GM23338 (cell line): ENCODE measurements at places on chromosomes 6 and 20. TPM values are rescaled to one million over a fixed set of nuclear protein-coding genes. Genes with fewer than 3 reads are reported as not detected.

CCN6 gene
- total RNA-seq, result not detected in 2 replicates

SNAI1 gene
- total RNA-seq, result 2.9 and 4.2 TPM in 2 replicates

NKAIN4 gene
- 12.6 and 16.0 TPM in 2 replicates for total RNA-seq

DNA sequence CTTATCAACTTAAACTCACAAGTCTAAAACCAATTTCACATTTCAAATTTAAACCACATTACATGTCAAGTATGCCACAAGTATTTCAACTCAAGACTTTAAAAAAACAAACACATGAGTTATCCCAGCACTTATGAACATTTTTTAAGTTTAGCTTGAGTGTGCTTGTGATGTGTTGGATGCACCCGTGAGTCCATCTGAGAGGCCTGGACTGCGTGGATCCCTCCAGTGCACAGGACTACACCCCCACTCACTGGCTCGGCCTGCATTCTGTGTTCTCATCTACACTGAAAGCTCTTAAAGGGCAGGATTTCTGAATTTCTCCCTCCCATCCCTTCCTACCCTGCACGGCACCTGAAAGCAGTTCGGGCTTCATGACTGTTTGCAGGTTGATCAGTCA, 128.8 kb upstream of the CD93 start:
- H3K4me3 ChIP-seq, result no peak overlapping the region
- H3K27ac ChIP-seq, result no peak overlapping the region
- H3K4me1 ChIP-seq, result no peaks in the 10 kb centered on the region
- H3K27me3 ChIP-seq, result no peaks in the 10 kb centered on the region

DNA sequence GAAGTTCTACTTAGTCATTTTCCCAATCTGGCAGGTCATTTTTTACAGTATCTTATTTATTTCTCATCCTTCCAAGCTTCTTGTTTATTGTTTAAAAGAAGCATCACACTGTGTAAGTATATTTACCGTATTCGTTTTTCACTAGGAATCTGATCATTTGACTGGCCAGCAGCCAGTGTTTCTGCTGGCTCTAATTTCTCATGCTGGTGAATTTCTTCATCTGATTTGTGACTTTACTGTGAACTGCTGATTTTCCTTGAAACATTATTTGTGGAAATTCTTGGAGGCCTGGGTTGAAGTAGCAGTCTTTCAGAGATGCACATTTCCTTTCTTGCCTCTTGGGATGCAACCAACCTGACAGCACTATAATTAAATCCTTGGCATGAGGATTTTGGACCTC, 65.9 kb downstream of the PREP start:
- H3K4me3 ChIP-seq, result no peak overlapping the region
- H3K27ac ChIP-seq, result no peak overlapping the region
- H3K36me3 ChIP-seq, result no peaks in the 10 kb centered on the region; the same call in 1 of the 2 replicates

DNA sequence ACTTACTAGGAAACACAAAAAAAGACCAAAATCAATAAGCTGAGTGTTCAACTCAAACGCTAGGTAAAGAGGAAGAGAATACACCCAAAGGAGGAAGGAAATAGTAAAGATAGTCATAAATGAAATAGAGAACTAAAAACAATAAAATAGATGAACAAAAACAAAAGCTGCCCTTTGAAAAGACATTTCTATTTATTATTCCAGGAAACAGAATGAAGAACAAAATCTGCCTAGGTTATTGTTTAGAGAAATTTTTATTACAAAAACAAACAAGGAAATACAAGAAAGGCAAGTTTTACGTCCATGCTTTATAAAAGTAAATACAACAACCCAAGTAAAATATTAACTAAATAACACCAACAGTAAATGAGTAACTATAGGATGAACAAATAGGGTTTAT, 20.1 kb downstream of the HLA-DMB start:
- H3K4me3 ChIP-seq, result no peak overlapping the region
- no peaks in the 10 kb centered on the region for H3K4me1 ChIP-seq
- H3K27me3 ChIP-seq, result no peaks in the 10 kb centered on the region

UNC93A gene
- 0.28 TPM in 1 of 2 replicates, not detected in the other for total RNA-seq

DNA sequence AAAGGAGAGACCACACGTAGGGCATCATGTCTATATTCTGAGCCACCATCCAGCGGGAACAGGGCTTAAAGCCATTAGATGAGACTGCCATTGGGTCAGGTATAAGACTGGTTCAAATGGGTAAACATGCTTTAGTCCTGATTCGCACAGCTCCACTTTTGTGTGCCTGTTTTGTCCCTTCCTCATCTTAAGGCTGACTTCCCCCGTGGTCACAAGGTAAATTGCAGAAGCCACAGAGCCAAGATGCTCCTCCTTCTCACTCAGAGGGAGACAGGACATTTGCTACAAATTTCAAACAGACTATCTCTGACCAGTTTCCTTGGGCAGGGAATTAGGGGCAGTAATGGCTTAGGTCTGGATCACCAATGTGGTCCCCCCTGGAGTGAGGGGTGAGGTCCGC, 11.4 kb upstream of the IFNGR1 start:
- no peak for DNase-seq
- H3K4me1 ChIP-seq, result no peaks in the 10 kb centered on the region; the same call in 1 of the 2 replicates
- H3K4me3 ChIP-seq, result no peak overlapping the region
- no peaks in the 10 kb centered on the region for H3K27me3 ChIP-seq

LKAAEAR1 gene
- total RNA-seq, result 1.1 TPM in 1 of 2 replicates, not detected in the other

FOXC1 gene
- total RNA-seq, result 0.10 and 0.27 TPM in 2 replicates

DNA sequence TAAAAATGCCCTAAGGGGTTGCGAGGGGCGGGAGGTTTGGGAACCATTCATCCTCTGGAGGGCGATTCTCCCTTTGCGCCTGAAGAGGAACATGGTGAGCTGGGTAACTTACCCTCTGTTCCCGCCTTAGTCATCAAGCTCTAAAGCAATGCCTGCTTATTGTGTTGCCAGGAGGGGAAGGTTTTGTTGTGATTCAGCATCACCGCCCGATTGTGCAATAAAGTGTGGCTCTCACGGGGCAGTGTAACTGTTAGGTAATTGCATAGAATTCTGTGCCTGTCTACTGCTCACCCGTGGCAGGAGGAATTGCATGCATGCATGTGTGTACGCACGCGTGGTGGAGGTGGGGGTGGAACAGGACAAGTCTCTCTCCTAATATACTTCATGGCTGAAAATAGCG, 95.5 kb upstream of the AGPAT4 start:
- no peaks in the 10 kb centered on the region for H3K4me1 ChIP-seq
- H3K27me3 ChIP-seq, result no peaks in the 10 kb centered on the region
- DNase-seq, result peak; percentile 24
- no peak overlapping the region for H3K4me3 ChIP-seq
- H3K27ac ChIP-seq, result no peak overlapping the region
